ENCODE measurements at places on chromosomes 1 and 21.

- no peak for DNase-seq
These were observed 32.5 kb upstream of the ASPM start for GRCh38 chr1:197178998-197179397.

GRCh38 chr21:26715878-26716506 is 129.2 kb downstream of the ADAMTS1 start:
- DNase-seq: peak; percentile 16

- DNase-seq: no peak
These were observed 522.7 kb downstream of the PLPP3 start for GRCh38 chr1:56056438-56057287.

- no peak for DNase-seq
These were observed 17.7 kb downstream of the NENF start for GRCh38 chr1:212450331-212450881.

DNA sequence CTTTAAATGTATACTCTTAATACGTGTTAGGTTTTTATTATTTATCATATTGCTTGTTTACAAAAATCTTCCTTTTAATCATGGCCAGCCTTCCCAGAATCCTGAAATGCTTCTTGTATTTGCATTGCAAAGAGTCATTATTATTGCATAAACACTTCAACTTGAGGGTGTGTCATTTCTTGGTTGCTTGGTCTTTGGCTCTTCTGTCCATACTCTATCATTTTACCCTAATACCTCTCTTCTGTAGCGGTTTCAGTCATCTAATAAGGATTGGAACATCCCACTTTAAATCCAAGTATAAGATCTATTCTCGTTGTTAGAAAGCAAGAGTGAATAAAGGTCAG is 200.6 kb upstream of the CACYBP start:
- DNase-seq: no peak

- DNase-seq: no peak
These were observed 1.3 kb upstream of the ZNF678 start for GRCh38 chr1:227562037-227562436.

DNA sequence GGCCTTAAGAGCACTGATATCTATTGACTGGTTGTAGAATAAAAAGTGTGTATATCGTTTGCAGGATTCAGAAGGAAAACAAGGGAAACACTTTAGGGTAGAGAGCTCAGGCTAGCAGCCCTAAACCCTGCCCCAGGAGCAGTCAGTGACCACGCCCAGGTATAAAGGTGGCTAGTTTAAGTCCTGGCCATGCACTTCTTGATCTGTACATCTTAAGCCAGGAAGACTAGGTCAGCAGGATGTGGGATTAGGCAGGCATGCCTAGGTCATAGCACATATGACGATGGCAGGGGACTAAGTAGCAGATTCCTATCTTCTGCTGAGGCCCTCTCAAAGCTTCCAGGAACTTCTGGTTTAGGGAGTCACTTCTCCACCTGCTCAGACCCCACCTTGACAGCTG is 158.0 kb upstream of the CD34 start:
- no peak for DNase-seq
